ENCODE measurements at places on chromosomes 4 and X.
A peak's percentile ranks its signal among the peaks of the same experiment; 100 is the strongest.

DNA sequence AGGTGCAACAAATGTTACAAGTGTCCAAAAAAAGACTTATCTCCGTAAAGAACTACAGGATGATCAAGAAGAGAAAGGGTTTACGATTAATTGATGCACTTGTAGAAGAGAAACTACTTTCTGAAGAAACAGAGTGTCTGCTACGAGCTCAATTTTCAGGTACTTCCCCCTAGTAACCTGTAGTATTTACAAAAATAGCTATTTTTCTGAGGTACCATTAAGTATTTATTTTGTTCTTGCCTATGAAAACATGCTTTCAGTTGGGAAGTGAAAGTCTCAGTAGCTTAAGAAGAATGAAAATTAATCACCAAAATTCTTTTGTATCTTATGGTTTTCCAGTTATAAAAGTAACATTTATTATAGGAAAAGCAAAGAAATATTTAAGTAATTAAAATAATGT, 5.9 kb downstream of the THAP9 start:
- no peak for DNase-seq

GRCh38 chr4:186934841-186935443, 211.3 kb upstream of the FAT1 start:
- peak; percentile 56 for DNase-seq

GRCh38 chr4:20299515-20299914, 47.8 kb downstream of the SLIT2 start:
- peak; percentile 31 for DNase-seq

DNA sequence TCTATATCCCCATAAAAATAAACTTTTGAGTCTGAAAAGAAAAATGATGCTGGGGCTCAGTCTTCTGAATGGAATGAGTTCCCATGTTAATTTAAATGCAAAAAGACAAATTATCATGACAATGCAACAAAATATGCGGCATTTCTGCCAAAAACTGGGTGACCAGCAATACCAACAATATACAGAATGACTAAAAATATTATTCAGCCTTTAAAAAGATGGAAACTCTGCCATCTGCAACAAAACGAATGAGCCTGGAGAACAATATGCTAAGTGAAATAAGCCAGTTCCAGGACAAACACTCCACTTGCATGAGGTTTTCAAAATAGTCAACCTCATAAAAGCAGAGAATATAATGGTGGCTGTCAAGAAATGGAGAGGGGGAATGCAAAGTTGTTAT, 558.5 kb downstream of the IL15 start:
- no peak for DNase-seq

- no peak for DNase-seq
Observed at GRCh38 chrX:68284281-68284904, 148.9 kb downstream of the OPHN1 start.

DNA sequence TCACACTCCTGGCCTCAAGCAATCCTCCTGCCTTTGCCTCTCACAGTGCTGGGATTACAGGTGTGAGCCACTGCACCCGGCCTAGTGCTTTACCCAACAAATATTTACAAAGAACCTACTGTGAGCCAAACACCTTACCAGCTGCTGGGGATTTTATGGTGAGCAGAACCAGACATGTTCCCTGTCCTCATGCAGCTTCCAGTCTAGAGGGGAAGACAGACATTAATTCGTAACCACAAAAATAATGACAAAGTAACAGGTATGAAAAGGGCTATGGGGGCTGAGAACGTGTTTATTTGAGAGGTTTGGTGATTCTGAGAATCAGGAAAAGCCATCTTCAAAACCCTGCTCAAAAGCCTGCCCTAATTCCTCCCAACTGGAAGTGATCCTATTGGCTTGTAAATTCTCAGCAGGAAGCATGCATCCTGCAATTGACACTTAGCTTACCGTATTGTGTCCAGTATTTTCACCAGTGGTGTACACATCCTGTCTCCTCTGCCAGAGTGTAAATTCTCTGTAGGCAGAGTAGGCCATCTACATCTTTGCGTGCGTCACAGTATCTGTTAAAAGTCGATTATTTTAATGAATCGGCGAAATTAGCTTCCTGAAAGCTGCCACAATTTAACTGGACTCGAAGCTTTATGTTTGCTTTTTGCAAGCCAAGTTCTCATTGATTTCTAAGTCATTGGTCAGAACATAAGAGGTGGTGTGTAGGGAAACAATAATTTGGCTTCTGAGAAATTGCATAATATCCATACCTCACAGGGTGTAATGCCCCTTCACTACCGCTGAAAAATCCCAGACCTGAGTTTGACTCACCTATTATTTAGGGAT, 67.0 kb downstream of the TMEM156 start:
- no peak for DNase-seq

- peak; percentile 10 for DNase-seq
Observed at GRCh38 chr4:19583827-19584569, 667.7 kb upstream of the SLIT2 start.

DNA sequence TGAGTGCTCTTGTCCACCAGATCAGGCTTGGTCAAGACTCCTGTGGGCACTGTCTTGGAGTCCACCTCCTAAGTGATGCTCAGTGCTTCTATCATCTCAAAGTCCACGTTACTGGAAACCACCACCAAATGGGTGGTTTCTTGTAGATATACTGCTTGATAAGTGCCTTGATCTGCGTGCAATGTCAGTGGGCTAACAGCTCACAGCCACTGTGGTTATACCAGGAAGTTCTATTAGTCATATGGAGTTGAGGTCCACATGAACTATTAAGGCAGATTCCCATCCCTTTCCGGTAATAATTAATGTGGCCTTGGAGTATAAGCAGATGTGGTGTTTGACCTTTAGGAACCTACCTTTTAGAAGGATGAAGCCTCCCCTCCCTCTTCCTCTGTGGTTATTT, 161.9 kb downstream of the ZNF518B start:
- DNase-seq: no peak

DNA sequence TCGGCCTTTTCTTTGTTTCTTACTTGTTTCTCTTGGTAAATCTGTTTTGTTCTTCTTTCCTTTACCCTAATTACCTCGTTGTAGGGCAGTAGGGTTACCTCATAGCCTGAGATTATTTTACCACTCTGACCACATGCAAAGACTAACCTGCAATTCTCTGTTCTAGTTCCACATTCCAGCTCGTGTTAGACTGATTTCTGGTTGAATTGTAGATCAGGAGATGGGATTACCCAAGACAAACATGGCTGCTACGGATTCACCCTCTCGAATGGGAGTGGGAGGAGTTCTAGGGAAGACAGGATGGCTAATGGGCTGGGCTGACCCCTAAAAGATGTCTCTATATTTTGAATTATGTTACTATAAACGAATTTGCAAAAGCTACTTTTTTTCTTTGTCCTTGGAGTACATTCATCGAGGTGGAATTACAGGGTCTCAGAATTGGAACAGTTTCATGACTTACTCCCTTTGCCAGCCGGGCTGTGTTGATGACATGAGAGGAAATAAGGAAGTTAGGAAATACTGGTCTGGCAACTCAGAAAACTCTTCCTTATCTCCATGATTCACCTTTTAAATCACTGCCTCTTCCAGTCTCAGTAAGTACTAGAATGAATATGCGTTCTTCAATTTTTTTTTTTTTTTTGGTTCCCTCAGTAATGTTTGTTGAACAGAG, 36.7 kb upstream of the FBXW7 start:
- DNase-seq: peak; percentile 54

GRCh38 chrX:69070949-69071650, 94.2 kb downstream of the PJA1 start:
- no peak for DNase-seq

DNA sequence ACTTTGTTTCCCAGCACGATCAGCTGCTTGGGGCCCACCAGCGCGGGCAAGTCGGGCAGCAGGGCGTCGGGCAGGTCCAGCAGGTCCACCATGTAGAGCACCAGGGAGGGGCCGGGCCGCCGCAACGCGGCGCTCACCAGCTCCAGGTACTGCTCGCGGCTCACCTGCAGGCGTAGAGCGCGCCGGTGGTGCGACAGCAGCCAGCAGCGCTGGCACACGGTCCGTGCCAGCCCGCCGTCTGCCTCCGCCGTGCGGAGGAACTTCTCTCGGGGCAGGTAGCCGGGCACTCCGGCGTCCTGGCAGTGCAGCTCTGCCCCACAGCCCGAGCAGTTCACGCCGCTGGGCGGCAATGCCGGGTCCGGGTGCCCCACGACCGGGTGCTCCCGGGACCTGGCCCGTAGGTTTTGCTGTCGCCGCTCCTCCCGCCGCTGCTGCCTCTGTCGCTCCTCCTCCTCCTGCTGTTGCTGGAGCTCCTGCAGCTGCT, 527 bp downstream of the NOA1 start:
- peak; percentile 65 for DNase-seq

GRCh38 chr4:170672381-170672965, 582.7 kb upstream of the AADAT start:
- peak; percentile 27 for DNase-seq

GRCh38 chrX:41236629-41237028, 97.3 kb upstream of the DDX3X start:
- DNase-seq: no peak

DNA sequence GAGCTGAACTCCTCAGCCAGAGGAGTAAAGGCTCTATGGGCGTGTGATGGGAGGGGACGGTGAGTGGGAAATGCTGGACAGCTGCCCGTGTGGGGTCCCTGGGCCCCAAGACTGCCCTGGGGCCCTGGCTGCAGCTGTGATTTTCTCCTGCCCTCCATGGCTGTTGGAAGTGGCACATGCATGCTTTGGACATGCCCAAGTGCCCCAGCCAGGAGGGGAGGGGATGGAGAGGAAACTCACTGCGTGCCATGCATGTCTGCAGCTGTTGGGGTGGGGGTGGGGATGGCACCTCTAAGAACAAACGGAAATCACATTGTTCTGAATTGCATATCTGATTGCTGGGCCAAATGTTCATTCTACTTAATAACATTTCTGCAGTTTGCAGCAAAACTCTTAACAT, 52.4 kb downstream of the MID2 start:
- DNase-seq: no peak

DNA sequence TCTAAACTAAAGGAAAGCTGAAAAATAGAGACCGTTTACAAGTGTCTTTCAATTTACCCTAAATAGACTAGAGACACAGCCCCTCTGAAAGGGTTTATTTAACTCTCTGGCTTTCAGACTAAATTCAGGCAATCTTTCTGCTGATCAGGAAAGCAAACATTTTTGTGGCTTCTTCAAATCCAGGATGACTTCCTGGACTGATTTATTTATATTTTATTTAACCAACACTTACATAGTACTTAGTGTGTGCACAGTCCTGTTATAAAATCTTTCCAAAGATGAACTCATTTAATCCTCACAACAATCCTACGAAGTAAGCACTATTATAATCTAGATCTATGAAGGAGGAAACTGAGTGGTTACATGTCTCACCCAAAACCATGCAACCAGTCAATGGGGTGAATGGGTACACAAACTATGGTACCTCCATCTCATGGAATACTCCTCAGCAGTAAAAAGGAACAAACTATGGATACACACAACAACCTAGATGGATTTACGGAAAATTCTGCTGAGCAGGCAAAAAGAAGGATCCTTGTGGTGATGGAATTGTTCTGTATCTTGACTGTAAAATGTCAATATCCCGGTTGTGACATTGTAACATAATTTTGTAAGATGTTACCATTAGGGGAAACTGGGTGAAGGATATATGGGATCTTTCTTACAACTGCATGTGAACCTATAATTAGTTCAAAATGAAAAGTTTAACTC, 64.1 kb upstream of the MAMLD1 start:
- DNase-seq: no peak

DNA sequence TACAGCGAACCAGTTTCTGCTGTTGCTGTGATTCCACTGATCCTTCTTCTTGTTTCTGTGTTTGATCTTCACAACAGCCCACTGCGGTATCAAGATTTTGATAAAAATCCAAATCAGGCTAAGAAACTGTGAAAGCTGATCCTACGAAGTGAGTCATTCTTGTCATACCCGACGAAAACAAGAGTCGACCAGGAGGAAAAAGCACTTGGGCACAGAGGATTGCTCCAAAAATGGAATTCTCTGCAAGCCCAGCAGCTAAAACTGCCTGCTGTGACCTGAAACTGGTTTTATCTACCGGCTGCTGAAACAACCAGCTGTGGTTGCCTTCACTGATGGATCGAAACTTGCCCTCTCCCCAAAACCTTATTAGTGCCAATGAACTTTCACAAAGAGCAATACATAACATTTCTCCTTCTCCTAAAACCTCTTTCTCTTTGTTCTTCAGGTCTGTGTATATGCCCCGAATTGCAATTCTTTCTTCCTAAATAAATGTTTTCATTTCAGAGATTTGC, 607.0 kb upstream of the PRKX start:
- DNase-seq: no peak

- peak; percentile 51 for DNase-seq
Observed at GRCh38 chrX:39559229-39559628, 538.5 kb downstream of the BCOR start.

DNA sequence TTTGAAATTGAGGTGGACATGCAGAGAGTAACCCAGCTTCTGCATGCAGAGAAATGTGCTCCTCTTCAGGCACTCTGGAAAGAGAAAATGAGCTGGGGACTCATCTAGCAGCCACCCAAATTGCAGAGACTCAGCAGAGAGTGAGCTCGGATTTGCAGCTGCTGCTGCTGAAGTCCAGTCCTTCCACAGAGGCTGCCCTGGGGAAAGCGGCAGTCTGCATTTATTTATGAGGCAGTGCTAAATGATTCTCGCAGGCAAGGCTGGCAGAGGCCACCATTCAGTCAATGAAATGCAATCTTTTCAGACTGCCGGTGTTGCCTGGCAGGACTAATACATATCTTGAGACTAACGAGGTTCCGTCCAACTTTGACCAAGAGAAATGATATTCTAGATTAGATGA, 404.8 kb downstream of the NLGN4X start:
- no peak for DNase-seq

- DNase-seq: peak; percentile 99
Observed at GRCh38 chr4:126850286-126850685, 782.5 kb upstream of the INTU start.

Measured in kidney tubule cell (primary cell).